Cerebellar cortex (tissue), 1 donor: ENCODE measurements at places on chromosomes 16 and 17.
A peak's percentile ranks its signal among the peaks of the same experiment; 100 is the strongest.

- no peak for DNase-seq
These were observed 34.9 kb upstream of the LGALS9 start for GRCh38 chr17:27596096-27596495.

GRCh38 chr17:14886200-14886739, 378.9 kb downstream of the PMP22 start:
- DNase-seq: no peak

DNA sequence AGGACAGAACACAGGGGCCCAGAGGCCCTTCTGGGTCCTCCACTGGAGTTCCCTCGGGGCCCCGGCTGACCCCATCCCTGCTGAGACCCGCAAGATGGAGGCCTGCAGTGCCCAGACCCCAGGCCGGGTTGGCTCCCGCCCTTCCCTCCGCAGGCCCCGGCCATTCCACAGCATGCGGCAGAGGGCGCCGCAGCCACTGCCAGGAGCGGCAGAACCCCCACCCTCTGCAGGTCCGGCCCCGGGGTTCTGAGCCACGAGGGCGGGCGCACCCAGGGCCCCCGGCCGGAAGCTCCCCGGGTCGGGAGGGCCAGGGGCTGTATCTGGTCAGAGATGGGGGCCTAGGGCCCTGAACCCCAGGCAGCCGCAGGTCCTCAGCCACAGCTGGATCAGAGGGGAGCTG, 2.4 kb upstream of the PERCC1 start:
- DNase-seq: no peak

DNA sequence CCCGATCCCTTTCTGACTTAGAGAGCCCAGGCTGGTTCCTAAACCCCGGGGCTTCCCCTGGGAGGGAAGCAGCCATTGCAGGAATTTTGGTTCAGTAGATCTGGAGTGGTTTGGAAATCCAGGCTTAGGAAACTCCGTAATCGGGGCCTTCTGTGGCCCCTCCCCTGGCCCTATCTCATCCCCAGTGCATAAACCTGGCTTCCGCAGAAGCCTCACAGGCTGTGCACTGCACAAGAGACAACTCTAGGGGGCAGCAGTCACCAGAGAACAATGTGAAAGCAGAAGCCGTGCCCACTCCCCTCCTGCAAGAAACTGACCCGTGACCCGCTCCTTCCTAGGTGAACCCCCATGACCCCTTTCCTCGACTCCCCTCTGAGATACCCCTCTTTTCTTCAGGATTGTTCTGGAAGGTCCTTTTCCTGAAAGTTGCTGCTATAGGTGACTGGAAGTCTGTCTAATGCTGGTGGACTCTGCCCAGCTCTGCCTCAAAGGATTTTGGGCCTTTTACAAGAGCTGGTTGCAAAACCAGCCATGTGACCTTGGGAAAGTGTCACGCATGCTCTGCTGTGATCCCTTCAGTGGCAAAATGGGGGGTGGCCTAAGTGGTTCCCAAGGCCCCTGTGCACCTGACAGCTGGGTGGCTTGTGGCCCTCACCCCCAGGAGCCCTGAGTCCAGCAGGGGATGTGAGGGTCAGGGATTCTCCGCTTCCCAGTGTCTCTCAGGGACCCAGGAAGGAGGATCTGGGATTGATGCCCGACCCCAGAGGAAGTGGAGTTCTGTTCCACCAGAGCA, 14.4 kb downstream of the GUCY2D start:
- peak; percentile 50 for DNase-seq

DNA sequence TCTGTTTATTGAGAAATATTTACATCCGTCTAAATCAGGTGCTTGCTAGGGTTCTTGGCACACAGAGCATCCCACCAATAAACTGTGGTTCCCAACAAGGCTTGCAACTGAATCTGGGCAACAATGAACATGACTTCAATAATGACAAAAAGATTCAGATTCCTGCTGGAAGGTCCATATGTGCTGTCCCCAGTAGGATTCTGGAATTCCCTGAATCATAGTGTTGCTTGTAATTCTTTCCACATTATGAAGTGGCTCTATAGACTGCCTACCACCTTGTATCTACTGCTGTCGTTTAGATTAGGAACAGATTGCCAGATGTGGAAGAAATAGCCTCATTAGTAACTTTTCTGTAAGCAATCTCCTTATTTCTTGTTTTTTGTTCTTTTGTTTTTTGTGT, 265.9 kb downstream of the WWOX start:
- DNase-seq: no peak

- DNase-seq: no peak
These were observed 471.0 kb downstream of the SHISA9 start for GRCh38 chr16:13372421-13372820.

- no peak for DNase-seq
These were observed 199.8 kb downstream of the NPIPA7 start for GRCh38 chr16:16578701-16579100.

DNA sequence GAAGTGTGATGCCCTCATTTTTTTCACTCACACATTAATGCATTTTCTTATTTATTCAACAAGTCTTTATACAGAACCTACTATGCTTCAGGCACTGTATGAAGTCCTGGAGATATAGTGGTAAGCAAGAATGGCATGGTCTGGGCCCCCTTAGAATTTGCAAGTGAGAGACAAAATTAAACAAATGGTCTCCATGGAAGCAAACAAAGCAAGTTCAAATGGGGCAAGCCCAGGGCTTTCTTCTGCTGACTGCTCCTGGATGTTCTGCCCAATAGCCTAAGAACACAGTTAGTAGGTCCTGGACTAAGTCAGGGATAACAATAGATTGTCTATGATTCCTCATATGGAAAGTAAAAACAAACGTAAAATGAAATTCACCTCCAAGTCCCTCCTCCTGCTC, 31.3 kb upstream of the DDX52 start:
- DNase-seq: no peak

- peak; percentile 61 for DNase-seq
These were observed 9.1 kb downstream of the PSMB3 start for GRCh38 chr17:38761612-38762011.

DNA sequence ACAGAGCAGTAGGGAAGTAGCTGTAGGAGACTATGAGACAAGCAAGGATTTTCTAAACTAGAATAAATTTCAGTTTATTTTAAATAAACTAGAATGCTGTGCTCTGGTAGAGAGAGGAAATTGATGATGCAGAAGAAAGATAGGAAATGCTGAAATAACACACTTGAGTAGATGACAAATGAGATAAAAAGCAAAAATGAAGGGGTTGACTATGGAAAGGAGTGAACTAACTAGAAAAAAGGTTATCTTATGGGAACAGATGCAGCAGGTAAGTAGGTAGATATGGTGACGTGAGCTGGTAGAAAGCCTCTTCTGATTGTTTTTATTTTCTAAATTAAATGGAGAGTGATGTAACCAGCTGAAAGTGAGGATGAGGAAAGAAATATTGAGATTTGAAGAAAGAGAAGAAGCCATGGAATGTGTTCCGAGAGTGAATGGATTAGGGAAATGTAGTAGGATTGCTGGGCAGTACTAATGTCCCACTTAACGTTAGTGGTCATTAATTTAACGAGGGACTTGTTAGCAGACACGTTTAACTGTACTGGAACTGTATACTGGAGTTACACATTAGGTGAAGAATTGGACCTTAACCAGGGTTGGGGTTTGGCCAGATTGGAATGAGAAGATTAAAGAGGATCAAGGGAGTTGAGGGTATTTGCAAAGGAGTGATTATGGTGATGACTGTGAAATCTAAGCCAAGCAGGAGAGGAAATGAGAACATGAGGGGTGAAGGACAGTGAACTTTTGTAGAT, 196.5 kb downstream of the TANC2 start:
- DNase-seq: no peak

DNA sequence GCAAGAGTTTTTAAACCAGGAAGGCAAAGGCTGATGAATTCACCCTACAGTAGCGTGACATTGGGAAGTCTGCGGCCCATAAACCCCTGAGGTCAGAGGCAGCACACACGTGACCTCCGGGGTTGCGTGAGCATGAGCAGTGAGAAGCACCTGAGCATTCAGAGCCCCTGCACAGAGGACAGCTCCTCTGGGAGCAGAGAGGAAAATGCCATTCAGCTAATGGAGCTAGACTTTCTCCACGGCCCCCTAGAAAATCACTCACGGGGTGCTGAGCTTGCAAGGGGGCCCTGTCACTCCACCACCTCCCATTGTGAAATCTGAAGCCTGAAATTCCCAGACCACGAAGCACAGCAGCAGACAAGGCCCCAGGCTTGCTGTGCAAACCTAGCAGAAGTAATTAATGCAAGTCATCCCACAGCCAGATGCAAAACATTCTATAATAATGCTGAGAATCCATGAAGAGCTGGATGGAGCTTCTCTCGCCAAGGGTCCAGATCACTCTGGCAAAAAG, 114.9 kb upstream of the RCVRN start:
- no peak for DNase-seq
